ENCODE measurements at places on chromosomes 3 and 15. TPM values are rescaled to one million over a fixed set of nuclear protein-coding genes. Genes with fewer than 3 reads are reported as not detected.

Gene RAD51
- total RNA-seq: 1.4 TPM

Gene KIF23
- 8.6 TPM for total RNA-seq

Gene HHATL
- total RNA-seq: not detected

Gene MAP2K1
- total RNA-seq: 64.2 TPM

Gene CEMIP
- total RNA-seq: 994 TPM

Gene CHRM5
- total RNA-seq: not detected

Gene CCR9
- not detected for total RNA-seq

Gene GP5
- 0.69 TPM for total RNA-seq

Gene ITIH3
- 2.5 TPM for total RNA-seq

Gene TKT
- total RNA-seq: 467 TPM

Gene GPR62
- total RNA-seq: 0.07 TPM

Gene CILP
- 0.07 TPM for total RNA-seq

Gene SOX2
- total RNA-seq: 0.63 TPM

Gene FSIP1
- total RNA-seq: 1.6 TPM

Gene SAMMSON
- not detected for total RNA-seq

Gene LYSMD2
- total RNA-seq: 3.8 TPM

Gene PARP16
- total RNA-seq: 3.5 TPM

Gene MKRN2OS
- not detected for total RNA-seq

Gene CHRD
- total RNA-seq: 10.9 TPM

Gene LYZL4
- not detected for total RNA-seq

Gene MYL3
- not detected for total RNA-seq

Gene MINAR1
- 1.6 TPM for total RNA-seq

Gene DPPA2
- total RNA-seq: not detected

Gene RCN2
- total RNA-seq: 98.2 TPM

Gene CYP1A2
- total RNA-seq: not detected

Gene IGSF11
- total RNA-seq: under 0.01 TPM

Gene GOLGA6B
- total RNA-seq: not detected

Gene NAA50
- total RNA-seq: 278 TPM

Gene ADAM10
- total RNA-seq: 376 TPM

Gene C3orf18
- 30.9 TPM for total RNA-seq

Gene PRRT3
- 4.7 TPM for total RNA-seq

Gene DNAJA4
- total RNA-seq: 3.4 TPM

Gene ACP3
- 0.33 TPM for total RNA-seq

Gene ZNF860
- 0.46 TPM for total RNA-seq

Gene RARB
- total RNA-seq: 10.2 TPM

Gene TM4SF18
- total RNA-seq: 0.07 TPM

Gene UROC1
- not detected for total RNA-seq

Gene GPR156
- 2.0 TPM for total RNA-seq

Gene ADAMTSL3
- 1.6 TPM for total RNA-seq

Gene ITGA11
- total RNA-seq: 190 TPM

Gene SPINK8
- total RNA-seq: not detected

Gene GABRR3
- total RNA-seq: not detected

Gene PARP6
- 34.6 TPM for total RNA-seq

Gene GOLGB1
- total RNA-seq: 66.0 TPM

Gene PCLAF
- 18.4 TPM for total RNA-seq

Gene MORC1
- total RNA-seq: not detected

Gene SKOR1
- total RNA-seq: 0.17 TPM

Gene MESP2
- 0.66 TPM for total RNA-seq
